LHCN-M2 (cell line): ENCODE measurements at places on chromosomes 7 and 10. TPM values are rescaled to one million over a fixed set of nuclear protein-coding genes. Genes with fewer than 3 reads are reported as not detected.
A peak's percentile ranks its signal among the peaks of the same experiment; 100 is the strongest.

GRCh38 chr7:142303650-142304049 is 45.8 kb upstream of the PRSS58 start:
- DNase-seq = peak; percentile 31

GRCh38 chr7:140013676-140014075 is 49.1 kb downstream of the PARP12 start:
- DNase-seq = no peak

- DNase-seq = peak; percentile 18
Measured at GRCh38 chr10:96044736-96045135, 1.4 kb downstream of the CCNJ start.

DNAJC12 gene
- total RNA-seq = 6.9 and 9.4 TPM in 2 replicates

DNA sequence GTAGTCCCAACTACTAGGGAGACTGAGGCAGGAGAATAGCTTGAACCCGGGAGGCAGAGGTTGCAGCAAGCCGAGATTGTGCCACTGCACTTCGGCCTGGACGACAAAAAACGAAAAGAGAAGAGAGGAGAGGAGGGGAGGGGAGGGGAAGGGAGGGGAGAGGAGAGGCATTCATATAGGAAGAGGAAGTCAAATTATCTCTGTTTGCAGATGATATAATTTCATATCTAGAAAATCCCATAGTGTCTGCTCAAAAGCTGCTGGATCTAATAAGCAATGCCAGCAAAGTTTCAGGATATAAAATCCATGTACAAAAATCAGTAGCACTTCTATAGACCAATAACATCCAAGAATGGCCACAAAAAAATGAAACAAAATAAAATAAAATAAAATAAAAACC is 120.3 kb downstream of the LMBR1 start:
- no peak for DNase-seq
